Upper lobe of left lung (tissue), 6 donors: ENCODE measurements at places on chromosomes 7 and 10. TPM values are rescaled to one million over a fixed set of nuclear protein-coding genes. Genes with fewer than 3 reads are reported as not detected.
A peak's percentile ranks its signal among the peaks of the same experiment; 100 is the strongest.

DNA sequence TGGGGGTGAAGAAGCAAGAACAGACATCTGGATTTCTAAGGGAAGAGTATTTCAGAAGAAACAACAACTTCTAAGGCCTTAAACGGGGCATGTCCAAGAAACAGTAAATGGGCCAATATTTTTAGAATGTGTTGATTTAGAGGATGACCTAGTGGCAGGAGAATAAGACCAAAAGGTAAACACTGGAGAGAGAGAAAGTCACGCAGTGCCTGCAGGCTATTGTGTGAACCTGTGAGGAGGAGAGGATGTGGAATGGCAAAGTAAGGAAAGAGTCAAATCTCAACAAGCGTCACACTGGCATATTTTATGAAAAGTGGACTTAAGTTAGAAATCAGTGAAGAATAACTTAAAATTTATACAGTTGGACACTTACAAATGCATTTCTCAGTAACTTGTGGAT lies 78.1 kb upstream of the EGFR start:
- peaks cover 4% of the 10 kb centered on the region for H3K4me1 ChIP-seq
- H3K27ac ChIP-seq = no peak overlapping the region
- no peaks in the 10 kb centered on the region for H3K27me3 ChIP-seq
- no peak overlapping the region for H3K4me3 ChIP-seq

GRCh38 chr7:69597278-69598076 lies 798 bp upstream of the AUTS2 start:
- H3K36me3 ChIP-seq = no peaks in the 10 kb centered on the region
- H3K27me3 ChIP-seq = no peaks in the 10 kb centered on the region
- peak; percentile 91 for DNase-seq
- H3K4me3 ChIP-seq = peak overlapping the region; percentile 82
- peak overlapping the region; percentile 85 for H3K27ac ChIP-seq

The IDI2 gene
- total RNA-seq = not detected

GRCh38 chr10:98513704-98514103 lies 67.0 kb upstream of the HPS1 start:
- no peak overlapping the region for H3K4me3 ChIP-seq
- no peak for DNase-seq
- H3K27ac ChIP-seq = no peak overlapping the region

The SORCS1 gene
- not detected for total RNA-seq

The NPY4R2 gene
- 2.7 TPM for total RNA-seq

The ASZ1 gene
- total RNA-seq = not detected

- no peaks in the 10 kb centered on the region for H3K4me1 ChIP-seq
- H3K4me3 ChIP-seq = no peak overlapping the region
- no peaks in the 10 kb centered on the region for H3K27me3 ChIP-seq
- no peak overlapping the region for H3K27ac ChIP-seq
- no peaks in the 10 kb centered on the region for H3K36me3 ChIP-seq
These were observed 8.2 kb upstream of the CXCL12 start for GRCh38 chr10:44393051-44393630.

GRCh38 chr7:32104766-32105165 lies 34.6 kb upstream of the PDE1C start:
- no peaks in the 10 kb centered on the region for H3K27me3 ChIP-seq
- no peaks in the 10 kb centered on the region for H3K4me1 ChIP-seq
- no peaks in the 10 kb centered on the region for H3K36me3 ChIP-seq
- no peak overlapping the region for H3K27ac ChIP-seq
